Tibial nerve (tissue), 4 donors: ENCODE measurements at places on chromosomes 13 and 19.

DNA sequence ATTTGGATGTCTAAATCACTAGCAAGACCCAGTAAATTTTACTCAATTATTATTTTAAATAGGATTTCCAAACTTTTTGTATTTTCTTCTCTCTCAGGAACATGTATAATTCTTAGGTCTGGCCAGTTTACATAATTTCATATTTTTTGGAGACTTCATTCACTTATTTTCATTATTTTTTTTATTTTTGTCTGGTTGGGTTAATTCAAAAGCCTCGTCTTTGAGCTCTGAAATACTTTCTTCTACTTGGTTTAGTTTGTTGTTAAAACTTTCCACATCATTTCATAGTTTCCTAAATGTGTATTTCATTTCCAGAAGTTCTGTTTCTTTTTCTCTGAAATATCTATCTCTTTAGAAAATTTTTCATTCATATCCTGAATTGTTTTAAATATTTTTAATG lies 322.9 kb upstream of the SPRY2 start:
- H3K36me3 ChIP-seq, result no peaks in the 10 kb centered on the region
- no peaks in the 10 kb centered on the region for H3K27me3 ChIP-seq
- no peak for DNase-seq
- H3K27ac ChIP-seq, result no peak overlapping the region
- no peaks in the 10 kb centered on the region for H3K4me1 ChIP-seq

GRCh38 chr13:67554286-67554685 lies 324.1 kb upstream of the PCDH9 start:
- no peaks in the 10 kb centered on the region for H3K27me3 ChIP-seq
- no peak for DNase-seq
- H3K4me1 ChIP-seq, result no peaks in the 10 kb centered on the region
- H3K36me3 ChIP-seq, result no peaks in the 10 kb centered on the region
- no peak overlapping the region for H3K4me3 ChIP-seq

DNA sequence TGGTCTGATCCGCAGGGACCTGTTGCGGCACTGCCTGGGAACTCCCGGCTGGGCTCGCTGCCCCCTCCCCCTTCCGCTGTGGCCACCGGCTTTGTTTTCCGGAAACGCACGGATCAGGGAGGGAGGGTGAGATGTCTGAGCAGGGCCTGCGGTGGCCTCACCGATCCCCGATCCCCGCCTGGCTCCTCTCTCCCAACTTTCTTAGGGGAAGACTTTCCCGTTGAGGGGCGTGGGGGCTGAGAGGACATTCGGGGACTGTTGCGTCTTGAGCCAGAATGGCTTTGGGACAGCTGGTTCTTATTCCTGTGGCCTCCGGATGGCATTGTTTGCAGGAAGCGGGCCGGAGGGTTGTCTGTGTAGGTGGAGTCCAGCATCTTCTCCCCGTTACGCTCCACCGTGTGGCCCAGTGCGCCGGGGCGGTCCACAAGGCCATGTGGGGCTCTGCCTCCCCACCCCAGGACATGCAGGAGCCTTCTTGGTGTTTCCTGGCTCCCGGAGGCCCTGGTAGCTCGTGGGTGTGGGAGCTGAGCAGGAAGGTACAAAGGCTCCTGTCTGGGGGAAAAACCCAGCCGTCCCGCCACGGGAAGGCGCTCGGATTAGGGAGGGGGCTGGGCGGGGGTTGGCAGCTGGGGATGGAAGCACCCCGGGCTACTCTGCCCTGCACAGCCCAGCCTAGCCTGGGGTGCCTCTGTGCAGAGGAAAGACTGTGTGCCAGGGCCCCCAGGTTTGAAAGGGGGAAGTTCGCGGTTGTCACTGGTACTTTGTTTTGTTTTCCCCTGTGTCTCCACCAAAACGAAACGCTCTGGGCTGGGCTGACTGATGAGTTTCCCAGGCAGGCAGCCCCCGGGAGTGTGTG lies 1.3 kb downstream of the CSNK1G2 start:
- H3K27me3 ChIP-seq, result no peaks in the 10 kb centered on the region
- H3K36me3 ChIP-seq, result no peaks in the 10 kb centered on the region
- H3K4me3 ChIP-seq, result peak overlapping the region; percentile 73
- H3K4me1 ChIP-seq, result peaks cover 35% of the 10 kb centered on the region
- DNase-seq, result peak; percentile 60

DNA sequence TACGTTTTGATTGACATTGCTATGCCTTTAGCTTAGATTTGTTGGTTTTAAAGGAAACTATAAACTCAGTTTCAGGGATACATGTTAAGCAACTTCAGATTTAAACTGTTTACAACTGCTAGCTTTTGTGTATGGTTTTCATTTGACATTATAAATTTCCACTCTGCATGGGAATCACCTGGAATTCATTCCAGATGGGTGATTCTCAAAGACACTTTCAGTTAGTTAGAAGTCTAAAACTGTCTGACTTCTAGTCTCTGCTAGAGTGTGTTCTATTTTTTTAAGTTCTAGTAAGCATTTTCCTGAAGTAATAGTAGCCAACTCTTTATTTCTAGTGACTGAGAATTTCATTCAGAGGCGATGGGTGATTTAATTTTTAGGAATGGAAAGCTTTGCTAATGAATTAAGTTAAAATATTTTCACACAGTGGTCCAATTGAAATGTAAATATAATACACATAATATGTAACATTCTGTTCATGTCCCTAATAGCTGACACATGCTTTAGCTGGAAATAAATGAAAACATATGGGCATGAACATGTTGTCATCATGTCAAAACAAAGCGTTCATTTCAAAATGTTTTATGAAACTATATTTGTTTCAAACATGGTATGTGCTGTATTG lies 58.3 kb upstream of the CSNK1A1L start:
- no peaks in the 10 kb centered on the region for H3K4me1 ChIP-seq
- DNase-seq, result no peak
- H3K27ac ChIP-seq, result no peak overlapping the region
- no peaks in the 10 kb centered on the region for H3K36me3 ChIP-seq
- no peak overlapping the region for H3K4me3 ChIP-seq
- no peaks in the 10 kb centered on the region for H3K27me3 ChIP-seq

- DNase-seq, result no peak
- H3K36me3 ChIP-seq, result no peaks in the 10 kb centered on the region
- no peak overlapping the region for H3K4me3 ChIP-seq
Measured at GRCh38 chr19:47027586-47028088, 8.0 kb downstream of the NPAS1 start.

DNA sequence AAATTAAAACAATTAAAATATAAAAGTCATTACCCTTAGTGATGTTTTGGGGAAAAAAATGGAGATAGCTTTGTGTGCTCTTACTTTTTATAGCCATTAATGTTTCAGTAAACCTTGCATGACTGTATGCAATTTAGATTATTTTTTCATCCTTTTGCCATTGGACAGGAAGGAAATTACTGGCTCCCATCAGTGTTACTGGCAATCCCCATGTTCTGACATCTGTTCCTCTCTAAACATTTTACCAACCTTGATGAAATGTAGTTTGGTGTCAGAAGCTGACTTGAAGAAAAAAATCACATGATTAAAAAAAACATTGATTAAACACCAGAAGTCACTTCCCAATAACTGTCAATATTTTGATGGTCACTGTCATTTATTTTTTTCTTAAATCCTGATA lies 52.3 kb upstream of the ZNF536 start:
- no peaks in the 10 kb centered on the region for H3K27me3 ChIP-seq
- H3K36me3 ChIP-seq, result no peaks in the 10 kb centered on the region
- no peak overlapping the region for H3K27ac ChIP-seq
- no peak for DNase-seq

- H3K27me3 ChIP-seq, result no peaks in the 10 kb centered on the region
- H3K4me3 ChIP-seq, result no peak overlapping the region
- DNase-seq, result no peak
- H3K27ac ChIP-seq, result no peak overlapping the region
- H3K4me1 ChIP-seq, result no peaks in the 10 kb centered on the region
- H3K36me3 ChIP-seq, result no peaks in the 10 kb centered on the region
Measured at GRCh38 chr19:29753934-29754305, 38.9 kb upstream of the C19orf12 start.

DNA sequence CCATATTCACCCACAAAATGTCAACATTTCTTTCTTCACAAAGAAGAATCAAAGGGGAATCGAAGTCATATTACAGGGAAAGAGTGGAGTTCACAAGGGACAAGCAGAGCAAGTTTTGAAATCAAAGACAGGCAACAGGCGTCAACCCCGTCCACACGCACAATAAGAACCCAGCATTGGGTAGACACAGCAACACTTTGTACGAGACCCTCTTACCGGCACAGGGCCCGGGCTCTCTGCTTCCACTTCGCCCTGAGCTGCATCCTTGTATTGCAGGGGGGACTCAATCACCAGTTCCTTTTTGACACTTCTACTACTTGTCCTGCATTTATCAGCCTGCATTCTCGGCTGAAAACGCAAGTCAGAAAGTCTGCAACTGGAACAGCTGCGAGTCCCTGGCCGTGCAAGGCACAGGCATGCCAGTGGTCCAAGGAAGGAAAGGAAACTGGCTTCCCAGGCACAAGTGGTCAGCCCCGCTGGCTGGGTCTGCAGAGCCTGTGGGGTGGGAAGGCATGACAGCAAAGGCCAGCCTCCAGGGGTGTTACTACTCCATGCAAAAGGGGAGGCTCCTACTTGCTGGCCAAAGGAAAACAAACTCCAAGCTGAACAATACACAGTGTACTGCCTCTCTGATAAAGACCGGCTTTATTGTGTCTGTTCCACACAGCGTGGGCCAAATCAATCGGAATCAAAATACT lies at the start of gene DOCK9:
TSS of gene DOCK9 (minus strand) at position 497 of the 698 bp plus-strand sequence. CDS start at position 342, 155 bp downstream.
- H3K36me3 ChIP-seq, result no peaks in the 10 kb centered on the region
- peak within 1 kb of the TSS; percentile 29 for H3K27ac ChIP-seq
- H3K27me3 ChIP-seq, result no peaks in the 10 kb centered on the region

DNA sequence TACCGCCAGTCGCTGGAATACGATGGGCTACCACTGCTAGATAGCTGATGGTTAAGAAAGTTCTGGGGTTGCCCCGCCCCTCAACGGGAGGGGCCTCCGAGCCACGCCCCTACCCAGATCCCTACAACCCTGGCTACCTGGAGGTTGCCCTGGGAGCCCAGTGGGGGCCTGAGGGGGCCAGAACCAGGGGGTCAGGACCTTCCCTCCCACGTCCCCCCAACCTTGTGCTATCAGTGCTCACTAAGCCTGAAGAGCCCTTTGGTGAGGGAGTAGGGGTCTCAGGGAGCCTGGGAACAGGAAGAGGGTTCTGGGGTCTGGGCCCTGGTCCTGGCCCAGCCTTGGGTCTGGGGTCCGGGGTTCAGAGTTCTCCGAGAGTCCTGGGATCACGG lies 8.9 kb downstream of the OCEL1 start:
- H3K4me3 ChIP-seq, result peak overlapping the region; percentile 56
- no peaks in the 10 kb centered on the region for H3K36me3 ChIP-seq
- no peaks in the 10 kb centered on the region for H3K27me3 ChIP-seq
- no peak for DNase-seq
- H3K27ac ChIP-seq, result peak overlapping the region; percentile 47
- H3K4me1 ChIP-seq, result no peaks in the 10 kb centered on the region

DNA sequence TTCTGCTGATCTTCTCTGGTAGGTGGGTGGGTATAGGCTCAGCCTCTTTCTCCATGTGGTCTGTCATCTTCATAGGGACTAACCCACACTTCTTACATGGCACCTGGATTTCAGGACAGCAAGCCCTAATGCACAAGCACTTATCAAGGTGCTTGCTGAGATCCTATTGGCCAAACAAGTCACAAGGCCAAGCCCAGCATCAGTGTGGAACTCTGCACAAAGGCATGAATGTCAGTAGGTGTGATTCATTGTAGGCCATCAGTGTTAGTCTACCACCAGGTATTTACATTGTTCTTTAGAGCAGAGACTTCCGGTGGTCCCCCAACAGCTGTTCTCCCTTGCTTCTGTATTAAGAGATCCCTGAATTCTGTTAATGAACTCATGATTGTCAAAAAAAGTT lies 8.3 kb upstream of the RB1 start:
- DNase-seq, result no peak
- no peaks in the 10 kb centered on the region for H3K27me3 ChIP-seq
- H3K27ac ChIP-seq, result no peak overlapping the region
- no peaks in the 10 kb centered on the region for H3K36me3 ChIP-seq

GRCh38 chr19:30784850-30785457 lies 412.8 kb downstream of the ZNF536 start:
- H3K4me3 ChIP-seq, result no peak overlapping the region
- DNase-seq, result peak; percentile 30
- H3K27me3 ChIP-seq, result no peaks in the 10 kb centered on the region
- H3K4me1 ChIP-seq, result no peaks in the 10 kb centered on the region
- no peaks in the 10 kb centered on the region for H3K36me3 ChIP-seq
